ENCODE measurements at places on chromosomes 16 and 17. TPM values are rescaled to one million over a fixed set of nuclear protein-coding genes. Genes with fewer than 3 reads are reported as not detected.

CLEC10A gene
- not detected for total RNA-seq

HBM gene
- not detected for total RNA-seq

WNT9B gene
- not detected for total RNA-seq

TNFSF13 gene
- total RNA-seq, result 2.2 TPM

ABHD15 gene
- 18.5 TPM for total RNA-seq

TBX2 gene
- total RNA-seq, result not detected

ITGAX gene
- total RNA-seq, result 65.0 TPM

GFAP gene
- total RNA-seq, result not detected

TMEM114 gene
- not detected for total RNA-seq

KRTAP4-4 gene
- total RNA-seq, result not detected

PMP22 gene
- total RNA-seq, result 0.54 TPM

CDH8 gene
- not detected for total RNA-seq

CRISPLD2 gene
- total RNA-seq, result not detected

PRDM7 gene
- not detected for total RNA-seq

TMEM235 gene
- total RNA-seq, result not detected

NAGS gene
- total RNA-seq, result 0.60 TPM

EFCAB5 gene
- total RNA-seq, result 0.60 TPM

MMP25 gene
- total RNA-seq, result 12.8 TPM

NRN1L gene
- total RNA-seq, result 0.76 TPM

RNF112 gene
- total RNA-seq, result not detected

ARL17B gene
- 16.3 TPM for total RNA-seq

TAF1C gene
- 74.4 TPM for total RNA-seq

IGSF6 gene
- total RNA-seq, result not detected

OR1A1 gene
- total RNA-seq, result not detected

TUBB3 gene
- total RNA-seq, result 2.6 TPM

TSPOAP1 gene
- total RNA-seq, result 31.4 TPM

SSH2 gene
- total RNA-seq, result 43.6 TPM

STXBP4 gene
- total RNA-seq, result 5.1 TPM

GLIS2 gene
- total RNA-seq, result 0.54 TPM

CHAD gene
- not detected for total RNA-seq

TP53TG3F gene
- not detected for total RNA-seq

MYH8 gene
- not detected for total RNA-seq

EVI2B gene
- 25.1 TPM for total RNA-seq

PDE6G gene
- 8.7 TPM for total RNA-seq

PRRT2 gene
- total RNA-seq, result 1.3 TPM

MMP28 gene
- not detected for total RNA-seq

SNAI3 gene
- total RNA-seq, result 2.4 TPM

CCDC102A gene
- 5.7 TPM for total RNA-seq

ATMIN gene
- total RNA-seq, result 31.2 TPM

KAT7 gene
- total RNA-seq, result 68.5 TPM

OGFOD3 gene
- 34.7 TPM for total RNA-seq

CDYL2 gene
- total RNA-seq, result 97.1 TPM
